ENCODE measurements at places on chromosomes 16 and 17.

DNA sequence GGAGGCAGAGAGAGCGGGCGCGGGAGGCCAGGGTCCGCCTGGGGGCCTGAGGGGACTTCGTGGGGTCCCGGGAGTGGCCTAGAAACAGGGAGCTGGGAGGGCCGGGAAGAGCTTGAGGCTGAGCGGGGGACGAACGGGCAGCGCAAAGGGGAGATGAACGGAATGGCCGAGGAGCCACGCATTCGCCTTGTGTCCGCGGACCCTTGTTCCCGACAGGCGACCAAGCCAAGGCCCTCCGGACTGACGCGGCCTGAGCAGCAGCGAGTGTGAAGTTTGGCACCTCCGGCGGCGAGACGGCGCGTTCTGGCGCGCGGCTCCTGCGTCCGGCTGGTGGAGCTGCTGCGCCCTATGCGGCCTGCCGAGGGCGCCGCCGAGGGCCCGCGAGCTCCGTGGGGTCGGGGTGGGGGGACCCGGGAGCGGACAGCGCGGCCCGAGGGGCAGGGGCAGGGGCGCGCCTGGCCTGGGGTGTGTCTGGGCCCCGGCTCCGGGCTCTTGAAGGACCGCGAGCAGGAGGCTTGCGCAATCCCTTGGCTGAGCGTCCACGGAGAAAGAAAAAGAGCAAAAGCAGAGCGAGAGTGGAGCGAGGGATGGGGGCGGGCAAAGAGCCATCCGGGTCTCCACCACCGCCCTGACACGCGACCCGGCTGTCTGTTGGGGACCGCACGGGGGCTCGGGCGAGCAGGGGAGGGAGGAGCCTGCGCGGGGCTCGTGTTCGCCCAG is 1.2 kb upstream of the CBX4 start:
- DNase-seq, result no peak

GRCh38 chr17:73371836-73372235 is 60.0 kb upstream of the CDC42EP4 start:
- DNase-seq, result no peak

GRCh38 chr17:32541640-32542039 is 54.8 kb downstream of the CDK5R1 start:
- no peak for DNase-seq

DNA sequence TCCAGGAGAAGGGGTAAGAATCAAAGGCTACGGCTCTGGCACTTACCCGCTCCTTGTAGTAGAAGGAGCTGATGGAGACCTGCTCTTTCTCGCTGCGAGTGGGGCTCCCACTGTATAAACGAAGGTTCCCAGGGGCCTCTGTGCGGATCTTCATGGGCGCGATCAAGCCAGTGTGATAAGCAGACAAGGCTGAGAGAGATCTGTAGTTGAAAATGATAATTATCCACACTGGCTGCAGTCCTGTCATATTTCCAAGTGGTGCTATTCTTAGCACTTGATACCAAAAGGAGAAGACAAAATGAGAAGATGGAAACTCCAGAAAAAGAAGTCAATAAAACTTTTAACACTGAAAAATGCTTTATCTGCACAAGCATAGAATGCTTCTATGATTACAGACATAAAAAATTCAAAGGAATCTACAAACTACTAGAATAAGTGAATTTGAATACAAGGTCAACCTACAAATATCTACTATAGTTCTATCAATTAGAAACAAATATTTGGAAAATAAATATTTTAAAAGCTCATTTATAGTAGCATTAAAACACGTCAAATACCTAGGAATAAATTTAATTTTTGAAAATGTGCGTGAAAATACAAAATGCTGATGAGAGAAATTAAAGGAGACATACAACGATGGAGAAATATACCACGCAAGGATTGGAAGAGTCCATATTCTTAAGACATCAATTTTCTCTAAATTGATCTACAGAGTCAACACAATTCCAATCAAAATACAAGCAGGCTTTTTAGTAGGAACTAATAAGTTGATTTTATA is 80.8 kb downstream of the WDR59 start:
- no peak for DNase-seq

DNA sequence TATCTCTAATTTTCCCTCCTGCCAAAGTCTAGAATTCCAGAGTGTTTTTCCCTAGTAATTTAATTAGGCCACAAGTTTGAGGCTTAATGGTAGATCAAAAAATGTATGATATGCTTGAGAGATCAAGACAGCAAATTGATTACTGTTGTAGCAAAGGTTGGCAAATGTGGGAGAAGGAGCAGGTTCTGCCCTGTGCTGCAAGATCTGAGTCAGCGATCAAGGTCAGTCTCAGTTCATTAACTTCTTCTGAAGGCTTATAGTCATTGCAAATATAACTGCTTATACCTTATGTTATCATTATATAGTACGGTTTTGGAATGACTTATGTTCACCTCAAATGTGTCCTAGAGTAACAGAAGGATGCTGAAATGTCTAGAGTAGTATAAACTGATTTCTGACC is 231.1 kb upstream of the TBX2 start:
- no peak for DNase-seq

All from activated T-cell treated with anti-CD3 and anti-CD28 coated beads for 24 hours (primary cell).